Left kidney (tissue), 8 donors: ENCODE measurements at places on chromosomes 7 and 10. TPM values are rescaled to one million over a fixed set of nuclear protein-coding genes. Genes with fewer than 3 reads are reported as not detected.

The LIPK gene
- not detected for polyA plus RNA-seq

The TMEM176B gene
- polyA plus RNA-seq: 78.4 TPM

The ELN gene
- 46.4 TPM for polyA plus RNA-seq

The PDE6C gene
- polyA plus RNA-seq: 2.2 TPM

The ZNF786 gene
- polyA plus RNA-seq: 9.3 TPM

The AGMO gene
- 0.88 TPM for polyA plus RNA-seq

The LRRC72 gene
- not detected for polyA plus RNA-seq

DNA sequence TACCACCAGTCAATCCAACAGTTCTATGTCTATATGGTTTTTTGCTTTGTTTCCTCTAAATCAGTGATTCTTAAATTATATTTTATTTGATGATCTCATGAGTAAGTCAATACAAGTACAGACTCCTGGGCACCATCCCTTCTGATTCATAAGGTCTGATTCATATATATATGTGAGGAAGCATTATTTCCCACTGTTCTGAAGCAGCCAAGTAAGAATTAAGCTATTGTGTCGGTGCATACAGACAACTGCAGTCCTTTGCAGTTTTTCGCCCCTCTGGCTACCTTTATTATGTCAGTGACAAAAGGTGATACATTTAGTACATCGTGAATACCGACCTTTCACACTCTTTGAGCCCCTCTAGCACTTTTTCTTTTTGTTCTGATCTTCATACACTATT lies 1079.6 kb upstream of the C7orf33 start:
- DNase-seq: no peak

DNA sequence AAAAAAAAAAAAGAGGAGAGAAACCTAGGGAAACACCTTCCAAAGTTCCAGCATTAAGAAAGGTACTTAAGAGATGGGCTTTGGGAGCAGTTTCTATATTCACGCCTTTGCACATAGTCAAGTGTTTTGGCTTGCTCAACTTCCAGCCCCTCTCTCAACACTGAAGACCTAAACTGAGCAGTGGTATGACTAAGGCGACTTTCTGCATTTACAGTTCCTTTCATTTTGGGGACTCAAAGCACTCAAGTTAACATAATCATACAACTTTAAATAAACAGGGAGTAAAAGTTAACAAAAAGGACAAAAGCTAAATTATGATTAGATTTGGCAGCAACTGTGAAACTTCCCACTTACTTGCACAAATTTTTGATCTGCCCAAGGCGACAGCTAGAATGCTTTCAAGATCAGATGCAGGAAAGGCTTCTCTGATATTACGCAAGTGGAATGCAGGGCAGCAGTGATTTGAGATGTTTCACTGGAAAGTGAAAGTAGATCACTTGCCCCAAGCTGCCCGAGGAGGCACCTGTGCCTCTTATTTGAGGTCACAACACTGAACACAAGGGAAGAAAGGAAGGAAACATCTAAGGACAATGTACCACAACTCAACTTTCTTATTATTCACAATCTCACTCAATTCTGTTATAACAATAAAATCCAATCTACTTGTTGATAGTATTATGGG lies 199.5 kb downstream of the SKAP2 start:
- DNase-seq: no peak

GRCh38 chr7:151744656-151745638 lies 132.0 kb downstream of the PRKAG2 start:
- no peak for DNase-seq

DNA sequence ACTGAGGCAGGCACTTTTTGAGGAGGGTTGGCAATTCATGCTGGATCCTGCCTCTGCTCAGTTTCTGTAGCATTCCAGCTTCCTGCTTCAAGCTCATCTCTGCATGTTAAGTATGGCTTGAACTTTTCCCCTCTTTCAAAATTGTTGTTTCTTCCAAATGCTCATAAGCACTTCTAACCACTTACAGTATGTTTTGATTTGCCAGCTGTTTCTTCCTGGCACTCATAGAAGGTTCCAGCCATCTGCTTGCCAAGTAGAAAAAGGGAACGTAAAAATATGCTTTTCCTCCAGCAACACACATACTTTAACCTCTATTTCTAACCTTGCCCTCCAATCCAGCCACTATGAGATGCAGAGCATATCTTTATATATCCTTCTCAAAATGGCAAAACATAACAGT lies 692.6 kb upstream of the COBL start:
- DNase-seq: no peak
